ENCODE measurements at places on chromosomes 16 and 17.

DNA sequence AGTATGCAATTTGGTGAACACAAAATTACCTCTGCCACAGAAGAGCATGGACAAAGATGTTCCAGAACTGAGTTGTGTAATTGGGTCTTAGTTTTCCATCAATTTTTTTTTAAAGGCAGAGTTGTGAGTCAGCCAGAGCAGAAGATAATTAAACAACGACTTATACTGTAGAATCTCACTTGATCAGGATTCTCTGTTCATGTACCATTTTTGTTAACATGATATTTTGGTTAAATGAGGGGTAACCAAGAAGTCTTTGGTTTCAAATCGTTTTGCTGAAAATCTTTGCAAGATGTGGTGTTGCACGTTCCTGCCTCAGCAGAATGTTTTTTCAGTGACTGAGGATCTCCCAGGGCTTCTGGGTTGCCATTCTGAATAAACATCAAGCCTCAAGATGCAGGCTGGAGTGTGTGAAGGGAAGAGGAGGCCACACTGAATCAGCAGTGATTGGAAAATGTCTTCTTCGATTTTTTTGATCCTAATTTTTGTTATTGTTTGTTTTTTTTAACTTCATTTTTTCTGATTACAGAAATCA lies 232.6 kb upstream of the IRX3 start:
- no peak for DNase-seq

GRCh38 chr17:38562903-38563302 lies 42.8 kb downstream of the SRCIN1 start:
- DNase-seq = no peak

GRCh38 chr16:24013864-24014645 lies 178.3 kb downstream of the PRKCB start:
- DNase-seq = peak; percentile 58

GRCh38 chr17:45101546-45101882 lies 30.8 kb downstream of the PLCD3 start:
- DNase-seq = no peak

GRCh38 chr17:67605256-67605912 lies 112.4 kb upstream of the NOL11 start:
- DNase-seq = no peak

DNA sequence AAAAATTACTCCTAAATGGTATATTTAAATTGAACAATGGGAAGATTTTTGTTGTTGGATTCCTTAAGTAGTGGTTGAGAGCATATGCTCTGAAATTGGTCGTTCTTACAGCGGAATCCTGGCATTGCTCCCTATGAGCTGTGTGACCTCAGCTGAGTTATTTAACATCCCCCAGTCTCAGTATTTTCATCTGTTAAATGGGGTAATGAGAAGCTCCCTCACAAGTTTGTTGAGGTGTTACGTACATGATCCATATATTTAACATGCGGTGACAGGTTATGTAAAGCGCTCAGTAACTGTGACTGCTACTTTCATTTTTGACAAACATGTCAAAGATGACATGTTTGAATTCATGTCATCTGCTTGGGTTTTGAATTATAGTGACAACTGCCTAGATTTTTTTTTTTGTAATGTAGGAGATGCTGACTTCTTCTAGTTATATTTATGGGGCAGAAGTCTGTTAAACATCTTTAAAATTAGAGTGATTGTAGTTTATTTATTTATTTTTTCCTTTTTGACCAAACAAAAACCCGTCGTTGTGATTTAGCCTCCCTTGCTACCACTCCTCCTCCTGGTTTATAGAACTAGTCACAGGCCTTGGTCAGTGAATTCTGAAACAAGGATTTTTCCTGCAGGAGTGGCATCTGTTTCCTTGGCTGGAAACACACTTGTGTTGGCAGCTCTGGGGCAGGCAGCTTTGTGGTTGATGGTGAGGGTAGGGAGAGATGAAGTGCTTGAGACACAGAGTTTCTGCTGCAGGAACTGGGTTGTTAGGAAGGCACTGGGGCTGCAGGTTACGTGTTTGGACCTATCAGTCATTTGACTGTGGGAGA lies 268.8 kb downstream of the SNX29 start:
- DNase-seq = no peak

DNA sequence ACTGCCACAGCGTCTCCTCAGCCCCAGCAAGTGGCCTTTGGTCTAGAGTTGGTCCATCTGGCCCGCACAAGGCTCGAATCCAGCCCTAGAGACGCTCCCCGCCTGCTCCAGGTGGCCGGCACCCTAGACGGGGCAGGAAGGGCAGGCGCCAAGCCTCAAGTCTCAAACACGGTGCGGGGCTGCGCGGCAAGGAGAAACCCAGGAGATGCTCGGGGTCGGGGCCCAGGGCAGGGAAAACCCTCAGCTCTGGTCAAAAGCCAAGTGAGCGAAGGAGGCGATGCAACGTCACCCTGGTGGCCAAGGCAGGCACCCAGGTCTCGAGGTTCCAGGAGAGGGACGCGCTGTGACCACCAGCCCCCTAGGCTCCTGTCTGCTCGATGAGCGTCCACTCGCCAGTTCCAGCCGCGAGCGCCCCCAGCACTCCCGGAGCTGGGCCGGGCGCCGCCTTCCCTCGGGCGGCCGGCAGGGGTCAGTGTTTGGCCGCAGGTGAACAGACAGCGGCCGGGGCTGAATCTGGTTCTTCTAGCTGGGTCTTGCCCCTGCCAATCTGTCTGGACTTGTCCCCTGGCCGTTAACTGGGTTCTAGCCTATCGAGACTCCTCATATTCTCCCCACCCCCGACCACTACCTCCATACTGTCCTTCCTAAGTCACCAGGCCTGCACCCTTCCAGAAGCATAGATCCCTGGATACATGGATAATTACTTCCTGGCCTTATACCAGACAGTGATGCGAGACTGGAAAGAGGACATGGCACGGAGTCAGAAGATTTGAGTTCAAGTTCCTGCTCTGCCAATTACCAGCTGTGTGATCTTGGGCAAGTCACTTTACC lies 44.0 kb downstream of the PRAC1 start:
- peak; percentile 51 for DNase-seq

DNA sequence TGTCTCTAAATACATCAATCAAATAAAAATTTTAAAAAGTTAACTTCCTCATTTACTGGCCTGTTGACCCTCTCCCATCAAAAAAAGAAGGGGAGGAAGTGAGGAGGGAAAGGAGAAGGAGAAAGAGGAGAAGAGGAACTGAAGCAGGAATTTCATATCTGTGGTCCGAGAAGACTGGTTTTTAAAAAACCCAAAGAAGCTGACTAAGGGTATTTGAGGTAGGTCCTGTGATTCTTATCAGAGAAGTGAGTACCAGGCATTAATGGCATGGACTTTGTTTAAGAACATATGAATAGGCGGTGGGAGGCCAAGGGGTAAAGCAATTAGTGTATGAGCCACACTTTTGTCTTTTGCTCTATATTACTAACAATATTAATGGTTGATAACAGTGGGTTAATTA lies 2.0 kb downstream of the SLC46A1 start:
- no peak for DNase-seq

DNA sequence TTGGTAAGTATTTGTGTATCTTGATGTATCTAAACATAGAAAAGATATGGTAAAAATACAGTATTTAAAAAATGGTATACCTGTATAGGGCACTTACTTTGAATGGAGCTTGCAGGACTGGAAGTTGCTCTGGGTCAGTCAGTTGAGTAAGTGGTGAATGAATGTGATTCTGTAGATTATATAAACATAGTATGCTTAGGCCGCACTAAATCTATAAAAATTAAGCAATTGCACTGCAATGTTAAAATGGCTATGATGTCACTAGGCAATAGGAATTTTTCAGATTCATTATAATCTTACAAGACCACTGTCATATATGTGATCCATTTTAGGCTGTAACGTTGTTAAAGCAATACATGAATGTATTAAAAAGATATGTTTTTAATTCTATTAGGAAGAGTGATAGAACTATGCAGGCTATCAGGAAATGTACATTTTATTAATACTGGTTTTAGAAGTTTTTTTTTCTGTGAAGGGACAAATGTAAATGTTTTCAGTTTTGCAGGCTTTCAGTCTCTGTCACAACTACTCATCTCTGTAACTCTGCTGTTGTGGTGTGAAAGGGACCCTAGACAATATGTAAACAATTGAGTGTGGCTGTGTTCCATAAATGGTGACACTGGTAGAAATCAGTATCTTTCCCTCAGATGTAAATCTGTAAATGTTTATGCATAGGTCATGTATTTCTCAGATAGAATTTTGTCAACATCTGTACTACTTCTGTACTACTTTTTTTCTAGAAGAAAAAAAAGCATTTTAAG lies 10.5 kb downstream of the CBFB start:
- no peak for DNase-seq

GRCh38 chr17:17902877-17903276 lies 66.1 kb upstream of the SREBF1 start:
- no peak for DNase-seq

Measured in NCI-H146 (cell line).